ENCODE measurements at places on chromosomes 11 and 22. TPM values are rescaled to one million over a fixed set of nuclear protein-coding genes. Genes with fewer than 3 reads are reported as not detected.

Gene SCN2B
- polyA plus RNA-seq: 4.2 TPM

GRCh38 chr11:84319863-84320262 lies 1033.7 kb upstream of the CCDC90B start:
- no peak for DNase-seq

GRCh38 chr11:12083380-12083779 lies 27.0 kb upstream of the MICAL2 start:
- no peak for DNase-seq

GRCh38 chr22:40452730-40453487 lies 82.5 kb downstream of the SGSM3 start:
- DNase-seq: peak; percentile 18

DNA sequence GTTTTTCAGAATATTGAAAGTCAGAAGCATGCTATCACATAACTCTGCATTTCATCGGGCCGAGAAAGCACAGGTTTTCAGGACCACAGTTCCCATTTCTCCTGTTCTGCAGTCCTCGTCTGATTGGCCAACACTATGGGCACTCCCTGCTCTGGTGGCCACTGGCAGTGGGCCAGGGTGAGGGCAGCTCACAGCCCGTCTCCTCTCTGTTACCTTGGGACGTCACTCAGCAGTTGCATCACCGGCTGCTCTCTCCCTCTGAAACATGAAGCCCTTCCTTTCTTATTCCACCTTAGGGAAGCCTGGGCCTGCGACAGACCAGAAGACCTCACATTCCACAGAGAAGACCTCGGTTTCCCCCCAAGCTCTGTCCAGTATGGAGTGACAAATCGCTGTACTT lies 11.4 kb upstream of the MICAL3 start:
- DNase-seq: no peak

GRCh38 chr11:109096266-109096665 lies 325.7 kb upstream of the C11orf87 start:
- DNase-seq: no peak

Gene KRTAP5-2
- not detected for polyA plus RNA-seq

Gene ASCL3
- polyA plus RNA-seq: 0.24 TPM

Gene GDPD4
- polyA plus RNA-seq: not detected

DNA sequence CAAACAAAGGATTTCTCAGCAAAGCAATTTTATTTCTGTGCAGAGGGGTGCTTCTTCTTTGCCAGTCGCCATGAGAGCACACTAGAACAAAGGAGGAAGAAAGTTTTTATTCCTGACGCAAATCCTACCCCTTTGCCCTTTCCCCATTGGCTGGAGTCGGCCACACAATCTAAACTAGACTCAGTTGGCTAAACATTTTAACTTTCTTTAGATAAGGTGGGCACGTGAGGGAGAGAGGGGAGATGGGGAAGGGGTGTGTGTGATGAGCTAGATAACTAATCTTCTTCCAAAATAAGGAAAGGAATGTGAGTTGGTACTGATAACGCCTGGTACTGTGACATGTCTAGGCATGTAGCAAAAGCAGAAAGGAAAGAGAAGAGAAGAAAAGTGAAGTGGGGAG lies 626 bp downstream of the TRIM22 start:
- DNase-seq: no peak

DNA sequence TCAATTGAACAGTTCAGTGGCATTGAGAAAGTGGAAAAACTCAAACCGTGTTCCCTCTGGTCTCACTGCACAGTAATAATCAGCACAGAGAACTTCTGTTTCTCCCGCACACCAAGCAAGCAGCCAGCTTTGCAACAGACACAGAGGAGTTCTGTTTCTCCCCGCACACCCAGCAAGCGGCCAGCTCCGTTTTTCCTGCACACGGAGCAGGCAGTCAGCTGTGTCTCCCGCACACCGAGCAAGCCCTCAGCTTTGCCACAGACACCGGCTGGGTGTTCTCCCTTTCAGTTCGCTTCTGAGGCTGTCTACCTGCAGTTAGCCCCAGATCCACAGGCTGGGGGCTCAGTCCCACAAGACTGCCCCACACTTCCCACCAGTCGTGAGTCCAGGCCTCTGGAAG lies 9.9 kb upstream of the TALDO1 start:
- no peak for DNase-seq

- no peak for DNase-seq
These were observed 3.5 kb downstream of the MUC5B start for GRCh38 chr11:1226226-1226985.

Gene C11orf97
- polyA plus RNA-seq: not detected

GRCh38 chr11:64396079-64396591 lies 37.2 kb downstream of the RPS6KA4 start:
- DNase-seq: peak; percentile 20

DNA sequence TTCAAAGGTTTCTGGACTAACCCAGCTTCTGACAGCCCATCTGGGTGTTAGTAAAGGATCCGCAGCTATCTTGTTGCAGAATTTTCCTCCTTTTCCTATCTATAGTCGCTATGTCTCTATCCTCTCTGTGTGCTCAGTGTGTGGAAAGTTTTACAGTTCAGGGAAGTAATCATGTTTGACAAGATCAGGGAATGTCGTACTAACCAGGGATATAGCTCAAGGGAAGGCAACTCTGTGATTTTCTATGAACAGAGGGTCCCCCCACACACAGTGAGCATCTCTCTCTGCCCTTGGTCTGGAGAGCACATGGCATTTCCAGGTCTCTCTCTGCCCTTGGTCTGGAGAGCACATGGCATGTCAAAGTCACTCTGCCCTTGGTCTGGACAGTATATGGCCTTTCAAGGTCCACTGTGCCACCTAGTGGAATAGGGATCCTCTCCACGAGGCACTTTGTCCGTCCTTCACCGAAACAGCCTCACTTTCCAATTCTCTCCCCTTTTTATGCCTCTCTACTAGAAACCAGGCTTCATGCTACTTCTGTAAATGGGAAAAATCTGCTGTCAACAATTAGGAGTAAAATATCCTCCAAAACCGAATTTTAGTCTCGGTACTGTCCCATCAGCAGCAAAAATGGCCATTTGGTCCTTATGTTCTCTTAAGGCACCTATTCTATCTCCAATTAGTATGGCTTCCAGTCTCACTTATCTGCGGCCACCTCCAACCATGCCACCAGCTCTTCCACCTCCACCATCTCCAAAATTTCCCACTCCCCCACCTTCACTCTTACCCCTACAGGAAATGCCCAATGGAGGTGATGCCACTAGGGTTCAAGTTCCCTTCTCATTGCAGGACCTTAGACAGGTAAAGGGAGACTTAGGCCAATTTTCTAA lies 88.7 kb downstream of the IGLL5 start:
- DNase-seq: no peak

- DNase-seq: no peak
These were observed 97.5 kb downstream of the TSPAN18 start for GRCh38 chr11:44824300-44824704.

- no peak for DNase-seq
These were observed 183.2 kb downstream of the MSANTD4 start for GRCh38 chr11:105838668-105839384.
